ENCODE measurements at places on chromosomes 7 and 10. TPM values are rescaled to one million over a fixed set of nuclear protein-coding genes. Genes with fewer than 3 reads are reported as not detected.

- no peak overlapping the region for H3K27ac ChIP-seq
- H3K4me1 ChIP-seq: no peaks in the 10 kb centered on the region
- H3K27me3 ChIP-seq: peaks cover 2% of the 10 kb centered on the region
- H3K36me3 ChIP-seq: peaks cover 9% of the 10 kb centered on the region
- no peak overlapping the region for H3K4me3 ChIP-seq
Measured at GRCh38 chr10:14784459-14785055, 9.9 kb upstream of the FAM107B start.

DNA sequence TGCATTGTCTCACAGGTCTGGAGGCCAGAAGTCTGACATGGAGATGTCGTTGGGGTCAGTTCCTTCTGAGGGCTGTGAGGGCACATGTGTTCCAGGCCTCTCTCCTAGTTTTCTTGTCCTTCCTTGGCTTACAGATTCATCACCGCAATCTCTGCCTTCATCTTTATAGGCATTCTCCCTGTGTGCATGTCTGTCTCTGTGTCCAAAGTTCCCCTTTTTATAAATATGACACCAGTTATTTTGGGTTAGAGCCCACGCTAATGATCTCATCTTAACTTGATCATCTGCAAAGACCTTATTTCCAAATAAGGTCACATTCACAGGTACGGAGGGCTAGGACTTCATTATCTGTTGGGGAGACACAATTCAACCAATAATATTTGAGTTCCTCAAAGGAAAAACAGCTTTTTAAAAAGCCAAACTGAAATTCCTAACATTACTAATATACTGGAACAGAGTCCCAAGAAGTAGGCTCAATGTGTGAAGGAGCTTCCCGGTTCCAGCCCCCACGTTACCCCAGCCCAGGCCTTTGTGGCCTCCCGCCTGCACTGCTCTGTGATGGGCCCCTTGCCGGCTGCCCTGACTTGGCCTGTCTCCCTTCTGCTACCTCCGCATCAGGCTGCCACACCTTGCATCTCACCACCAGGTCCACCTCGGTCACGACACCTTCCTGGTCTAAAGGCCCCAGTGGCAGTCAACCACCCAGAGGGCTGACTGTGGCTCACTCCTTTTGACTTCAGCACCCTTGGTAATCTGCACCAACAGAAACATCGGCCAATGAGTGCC is 142.7 kb downstream of the KCNMA1 start:
- H3K27ac ChIP-seq: no peak overlapping the region
- DNase-seq: no peak
- H3K27me3 ChIP-seq: no peaks in the 10 kb centered on the region
- H3K4me3 ChIP-seq: no peak overlapping the region
- H3K4me1 ChIP-seq: peaks cover 6% of the 10 kb centered on the region
- H3K36me3 ChIP-seq: no peaks in the 10 kb centered on the region

DNA sequence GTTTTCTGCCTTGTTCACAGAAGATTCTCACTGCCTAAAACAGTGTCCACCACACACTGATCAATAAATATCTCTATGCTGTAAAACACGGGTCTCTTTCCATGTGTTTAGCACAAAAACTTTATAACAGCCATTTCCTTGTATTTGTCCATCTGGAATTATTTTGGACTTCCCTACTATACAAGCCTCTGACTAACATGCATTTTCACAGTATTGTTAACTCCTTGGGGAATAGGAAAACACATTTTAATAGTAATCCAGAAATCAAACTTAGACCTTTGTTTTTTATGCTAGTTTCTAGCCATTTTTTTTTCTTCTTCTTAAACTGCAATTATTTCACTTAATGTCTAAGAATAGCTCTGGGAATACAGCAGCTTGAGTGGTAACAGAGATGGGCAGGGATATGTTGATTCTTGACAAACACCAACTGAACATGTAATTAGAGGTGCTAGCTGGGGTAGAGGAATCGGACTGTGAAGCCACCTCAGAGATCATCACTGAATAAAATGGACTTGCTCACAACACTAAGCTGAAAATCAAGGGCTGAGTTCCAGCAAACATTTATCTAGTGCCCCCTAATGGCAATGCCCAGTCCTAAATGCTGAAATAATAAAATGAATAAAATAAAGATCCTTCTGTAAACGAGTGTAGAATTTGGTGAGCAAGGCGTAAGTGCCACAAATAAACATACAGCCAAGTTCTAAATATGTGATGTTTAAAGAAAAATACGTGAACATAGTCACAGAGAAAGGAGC is 593.1 kb downstream of the SORCS1 start:
- H3K4me1 ChIP-seq: no peaks in the 10 kb centered on the region
- peaks cover 4% of the 10 kb centered on the region for H3K27me3 ChIP-seq
- no peaks in the 10 kb centered on the region for H3K36me3 ChIP-seq
- no peak overlapping the region for H3K4me3 ChIP-seq
- DNase-seq: no peak

GRCh38 chr10:125062914-125063230 is 97.5 kb downstream of the CTBP2 start:
- H3K27me3 ChIP-seq: peaks cover 18% of the 10 kb centered on the region
- no peak for DNase-seq
- H3K36me3 ChIP-seq: no peaks in the 10 kb centered on the region

Gene FOXP2
- 72.1 TPM for total RNA-seq

Gene GRM8
- total RNA-seq: 7.8 TPM

GRCh38 chr10:29921071-29921446 is 138.3 kb downstream of the JCAD start:
- H3K4me1 ChIP-seq: peaks cover 4% of the 10 kb centered on the region
- no peak overlapping the region for H3K4me3 ChIP-seq
- peaks cover 12% of the 10 kb centered on the region for H3K27me3 ChIP-seq
- H3K36me3 ChIP-seq: peaks cover 5% of the 10 kb centered on the region
- DNase-seq: no peak

- no peak overlapping the region for H3K27ac ChIP-seq
- DNase-seq: no peak
- no peaks in the 10 kb centered on the region for H3K36me3 ChIP-seq
- no peaks in the 10 kb centered on the region for H3K27me3 ChIP-seq
- H3K4me1 ChIP-seq: no peaks in the 10 kb centered on the region
- H3K4me3 ChIP-seq: no peak overlapping the region
Measured at GRCh38 chr7:99772565-99772964, 11.4 kb downstream of the CYP3A4 start.

Gene MYPN
- total RNA-seq: not detected

DNA sequence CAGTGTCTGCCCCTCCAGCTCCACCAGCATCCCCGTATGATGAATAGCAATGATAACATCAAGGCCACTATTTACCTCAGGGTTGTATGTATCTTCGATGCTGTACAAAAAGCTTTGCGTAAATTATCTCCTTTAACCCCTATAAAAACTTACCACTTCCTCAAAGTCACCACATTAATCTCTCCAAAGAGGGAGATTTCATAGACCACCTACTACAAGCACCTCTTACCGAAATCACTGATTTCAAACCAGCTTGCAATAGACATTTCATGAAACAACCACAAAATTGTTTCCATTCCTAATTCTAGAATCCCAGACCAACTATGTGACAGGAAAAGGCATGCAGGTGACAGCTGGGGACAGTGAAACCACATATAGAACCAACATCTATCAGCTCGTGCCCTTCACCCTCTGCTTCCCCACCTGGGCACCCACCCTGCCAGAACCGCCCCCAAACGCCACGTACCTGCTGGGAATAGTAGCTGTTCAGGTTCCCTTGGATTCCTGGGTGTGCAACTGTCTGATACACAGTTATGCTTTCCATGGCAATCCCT is 20.1 kb upstream of the MMP21 start:
- H3K4me1 ChIP-seq: peaks cover 10% of the 10 kb centered on the region
- H3K27ac ChIP-seq: no peak overlapping the region
- DNase-seq: no peak
- no peaks in the 10 kb centered on the region for H3K27me3 ChIP-seq
- peaks cover 1% of the 10 kb centered on the region for H3K36me3 ChIP-seq

DNA sequence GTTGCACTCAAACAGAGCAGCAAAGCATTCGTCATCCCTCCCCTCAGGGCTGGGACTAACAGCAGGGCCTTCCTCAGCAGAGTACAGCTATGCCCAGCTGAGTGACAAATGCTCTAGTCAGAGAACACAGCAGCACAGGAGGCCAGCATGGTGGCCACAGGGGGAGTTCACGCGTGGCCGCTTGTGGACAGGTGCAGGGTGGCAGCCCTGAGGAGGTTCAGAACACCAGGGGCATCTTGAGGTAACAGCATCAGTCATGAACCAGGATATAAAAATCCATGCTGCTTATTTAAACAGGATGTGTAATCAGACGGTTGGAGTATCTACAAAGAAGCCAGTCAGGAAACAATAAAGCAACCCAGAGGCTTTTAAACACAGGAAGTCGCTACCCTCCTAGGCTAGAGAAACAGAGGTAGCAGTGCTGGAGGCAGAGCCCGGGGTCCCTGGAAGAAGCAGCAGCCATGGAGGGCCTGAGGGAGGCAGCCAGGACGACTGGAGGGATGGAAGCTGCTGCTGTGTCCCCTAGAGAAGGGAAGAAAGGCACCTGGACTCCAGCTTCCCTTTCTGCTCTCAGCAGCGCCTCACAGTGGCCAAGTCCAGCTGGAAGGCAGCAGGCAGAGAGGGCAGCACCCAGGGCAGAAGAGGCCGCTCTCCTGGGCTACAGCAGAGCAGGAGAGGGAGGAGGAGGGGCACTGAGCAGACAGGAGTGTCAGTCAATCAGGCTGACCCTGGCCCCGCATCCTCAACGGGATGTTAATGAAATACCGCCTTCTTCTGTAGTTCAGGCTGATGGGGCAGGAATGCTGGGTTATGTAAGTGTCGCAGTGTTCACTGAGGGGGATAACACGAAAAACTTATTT is 70.8 kb upstream of the UCN3 start:
- H3K4me1 ChIP-seq: peaks cover 9% of the 10 kb centered on the region
- H3K27me3 ChIP-seq: no peaks in the 10 kb centered on the region
- DNase-seq: peak; percentile 87
- no peaks in the 10 kb centered on the region for H3K36me3 ChIP-seq
- peak overlapping the region; percentile 3 for H3K27ac ChIP-seq

Gene GATAD1
- total RNA-seq: 20.3 TPM

DNA sequence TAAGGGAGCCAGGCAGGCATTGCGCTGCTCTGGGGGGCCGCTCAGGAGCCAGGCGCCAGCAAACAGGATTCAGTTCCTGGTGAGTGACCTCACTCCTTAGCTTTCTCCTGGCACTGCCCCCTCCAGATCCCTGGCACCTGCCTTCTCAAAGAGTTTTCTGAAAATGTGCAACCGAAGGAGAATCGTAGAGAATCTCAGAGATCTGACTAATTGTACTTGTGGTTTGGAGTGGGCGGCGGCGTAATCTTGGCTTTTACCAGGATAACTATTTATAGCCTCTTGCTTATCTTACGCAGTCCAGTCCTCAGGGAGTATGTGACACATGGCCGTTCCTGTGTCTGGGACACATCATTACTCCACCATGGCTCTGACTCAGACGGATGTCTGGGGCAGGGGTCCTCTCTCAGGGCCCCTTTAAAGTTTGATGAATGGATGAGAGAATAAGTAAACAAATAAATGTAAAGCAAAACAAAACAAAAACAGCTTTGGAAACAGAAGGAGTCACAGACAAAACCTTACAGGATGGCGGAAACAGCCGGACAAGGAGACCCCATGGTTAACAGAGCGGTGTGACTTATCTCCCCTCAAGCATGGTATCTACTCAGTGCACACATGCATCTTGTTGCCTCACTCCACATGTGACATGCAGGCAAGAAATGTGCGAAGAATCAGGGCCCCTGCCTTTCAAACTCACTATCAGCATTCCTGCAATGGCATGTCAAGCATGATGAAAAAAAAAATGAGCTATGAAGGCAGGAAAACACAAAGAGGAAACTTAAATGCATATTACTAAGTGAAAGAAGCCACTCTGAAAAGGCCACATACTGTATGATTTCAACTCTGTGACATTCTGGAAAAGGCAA is 99.7 kb downstream of the TNS3 start:
- peaks cover 2% of the 10 kb centered on the region for H3K27me3 ChIP-seq
- DNase-seq: no peak
- H3K4me3 ChIP-seq: peak overlapping the region; percentile 34
- no peak overlapping the region for H3K27ac ChIP-seq
- H3K36me3 ChIP-seq: peaks cover 4% of the 10 kb centered on the region

Gene SSC4D
- 6.1 TPM for total RNA-seq

GRCh38 chr7:50684011-50684712 is 98.5 kb downstream of the GRB10 start:
- no peak overlapping the region for H3K27ac ChIP-seq
- no peak overlapping the region for H3K4me3 ChIP-seq
- DNase-seq: no peak
- peaks cover 41% of the 10 kb centered on the region for H3K4me1 ChIP-seq
- H3K27me3 ChIP-seq: peaks cover 6% of the 10 kb centered on the region

Gene SEMA3A
- total RNA-seq: 16.3 TPM

Gene PARP12
- 0.15 TPM for total RNA-seq

DNA sequence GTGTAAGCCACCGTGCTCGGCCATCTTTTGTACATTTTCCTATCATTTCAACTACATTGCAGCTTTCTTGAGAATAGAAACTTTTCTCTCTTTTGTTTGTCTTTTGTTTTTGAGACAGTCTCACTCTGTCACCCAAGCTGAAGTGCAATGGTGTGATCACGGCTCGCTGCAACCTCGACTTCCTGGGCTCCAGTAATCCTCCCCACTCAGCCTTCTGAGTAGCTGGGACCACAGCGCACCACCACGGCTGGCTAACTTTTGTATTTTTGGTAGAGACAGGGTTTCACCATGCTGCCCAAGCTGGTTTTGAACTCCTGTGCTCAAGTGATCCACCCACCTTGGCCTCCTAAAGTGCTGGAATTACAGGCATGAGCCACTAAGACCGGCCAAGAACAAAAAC is 31.3 kb upstream of the DAGLB start:
- H3K36me3 ChIP-seq: no peaks in the 10 kb centered on the region
- H3K27ac ChIP-seq: no peak overlapping the region
- no peak for DNase-seq
- peaks cover 17% of the 10 kb centered on the region for H3K4me1 ChIP-seq
- peaks cover 6% of the 10 kb centered on the region for H3K27me3 ChIP-seq

DNA sequence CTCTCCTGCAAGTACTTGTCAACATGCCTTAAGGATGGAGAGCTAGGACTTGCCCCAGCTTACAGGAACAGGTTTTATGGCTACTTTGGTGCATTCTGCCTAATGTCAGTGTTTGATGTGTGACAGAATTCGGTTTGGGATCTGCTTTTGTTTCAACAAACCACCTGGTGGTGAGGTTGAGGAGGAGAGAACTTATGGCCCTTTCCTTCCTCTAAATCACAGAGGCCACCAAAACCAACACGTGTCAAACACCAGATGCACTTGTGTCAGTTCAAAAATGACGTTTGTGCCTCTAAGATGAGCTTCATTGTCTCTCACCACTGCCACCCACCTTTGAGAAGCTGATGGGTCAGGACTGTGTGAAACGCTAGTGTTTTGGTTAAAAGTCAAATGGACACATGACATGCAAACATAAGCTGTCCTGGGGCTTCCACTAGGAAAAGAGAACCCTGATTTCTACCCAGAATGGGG is 83.9 kb downstream of the OSBPL3 start:
- peaks cover 2% of the 10 kb centered on the region for H3K27me3 ChIP-seq
- no peaks in the 10 kb centered on the region for H3K36me3 ChIP-seq
- no peak for DNase-seq

DNA sequence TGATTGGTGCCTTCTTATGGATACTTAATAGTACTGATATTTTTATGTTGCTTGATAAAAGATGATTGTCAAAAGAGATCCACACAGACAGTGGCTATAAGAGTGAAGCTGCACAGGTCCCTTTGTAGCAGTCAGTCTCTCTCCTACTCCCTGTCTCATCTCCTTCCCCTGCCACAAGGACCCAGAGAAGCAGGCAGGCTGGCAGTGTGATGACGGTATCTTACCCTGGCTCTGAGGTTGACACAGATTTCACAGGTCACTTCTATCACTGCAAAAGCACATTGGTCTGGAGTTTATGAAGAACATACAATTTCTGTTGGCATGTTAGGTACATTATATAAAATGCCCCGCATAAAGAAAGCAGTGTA is 64.4 kb upstream of the AHR start:
- no peak overlapping the region for H3K4me3 ChIP-seq
- no peaks in the 10 kb centered on the region for H3K27me3 ChIP-seq
- no peaks in the 10 kb centered on the region for H3K4me1 ChIP-seq
- no peak for DNase-seq
- H3K27ac ChIP-seq: no peak overlapping the region
